ENCODE measurements at places on chromosomes 4 and X. TPM values are rescaled to one million over a fixed set of nuclear protein-coding genes. Genes with fewer than 3 reads are reported as not detected.

Gene CSAG1
- polyA plus RNA-seq: not detected

Gene MSANTD1
- polyA plus RNA-seq: 5.7 TPM

Gene XK
- polyA plus RNA-seq: 6.4 TPM

Gene TET2
- polyA plus RNA-seq: 14.0 TPM

Gene PF4V1
- 1.3 TPM for polyA plus RNA-seq

Gene NALF2
- polyA plus RNA-seq: 9.5 TPM

Gene RPS6KA6
- 7.3 TPM for polyA plus RNA-seq

Gene ZDHHC15
- polyA plus RNA-seq: 12.4 TPM

Gene SAGE1
- not detected for polyA plus RNA-seq

Gene VGLL1
- not detected for polyA plus RNA-seq

Gene TMLHE
- 14.5 TPM for polyA plus RNA-seq

Gene APOO
- 79.7 TPM for polyA plus RNA-seq

Gene TMEM154
- 0.56 TPM for polyA plus RNA-seq

Gene CT45A10
- not detected for polyA plus RNA-seq

Gene BMPR1B
- 19.2 TPM for polyA plus RNA-seq

Gene PNMA5
- 4.9 TPM for polyA plus RNA-seq

Gene PGAM4
- polyA plus RNA-seq: 0.45 TPM

Gene NKX1-1
- 0.70 TPM for polyA plus RNA-seq

Gene ARX
- polyA plus RNA-seq: 1.6 TPM

Gene KLKB1
- 3.0 TPM for polyA plus RNA-seq

Gene UGT2B17
- not detected for polyA plus RNA-seq

Gene CLCN4
- 42.9 TPM for polyA plus RNA-seq
